ENCODE measurements at places on chromosomes 6 and 20.
A peak's percentile ranks its signal among the peaks of the same experiment; 100 is the strongest.

- DNase-seq, result peak; percentile 53
Measured at GRCh38 chr6:7107578-7108195, at the start of gene RREB1. TSS of gene RREB1 (plus strand) at chr6:7107961. CDS start at chr6:7181912, 73,951 bp downstream.

- DNase-seq, result no peak
Measured at GRCh38 chr20:52828199-52828598, 144.0 kb upstream of the TSHZ2 start.

GRCh38 chr6:167750956-167751358 lies 75.8 kb upstream of the AFDN start:
- no peak for DNase-seq

DNA sequence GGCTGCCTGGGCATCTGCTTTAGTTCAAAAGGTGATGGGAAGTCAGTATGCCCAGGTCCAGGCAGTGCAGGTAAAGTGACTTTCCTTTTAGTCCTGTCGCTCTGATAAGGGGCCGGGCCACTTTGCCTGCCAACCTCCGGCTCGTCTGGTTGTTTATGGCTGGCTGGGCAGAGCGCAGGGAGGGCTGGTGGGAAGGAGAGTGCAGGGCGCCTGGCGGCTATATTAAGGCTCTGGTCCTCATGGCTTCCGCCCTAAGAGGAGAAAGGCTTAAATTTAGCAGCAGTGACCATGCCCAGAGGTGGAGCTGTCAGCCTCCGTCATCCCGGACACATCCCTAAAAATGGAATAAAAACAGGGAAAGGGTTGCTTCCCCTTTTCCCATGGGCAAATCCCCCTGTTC lies 14.6 kb downstream of the GATA5 start:
- no peak for DNase-seq

- no peak for DNase-seq
Measured at GRCh38 chr6:159953091-159953601, 15.7 kb upstream of the IGF2R start.

GRCh38 chr20:42212391-42212790 lies 594.2 kb upstream of the CHD6 start:
- DNase-seq, result no peak

DNA sequence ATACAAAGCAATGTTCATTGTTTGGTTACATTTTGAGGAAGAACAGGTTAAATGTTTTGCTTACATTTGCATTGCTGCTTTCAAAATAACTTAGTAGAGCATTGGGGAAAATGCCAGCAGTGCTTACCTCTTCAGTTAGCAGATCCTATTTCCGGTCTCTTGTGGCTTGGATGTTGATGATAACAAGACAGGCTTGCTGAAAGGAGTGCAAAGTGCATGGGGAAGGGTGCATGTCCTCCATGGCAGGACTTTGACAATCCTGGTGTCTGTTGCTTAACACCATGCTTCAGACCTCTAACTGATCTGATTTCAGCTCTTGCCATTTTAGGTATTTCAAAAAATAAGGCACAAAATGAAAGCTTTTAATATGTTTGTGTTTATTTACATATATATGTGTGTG lies 21.1 kb downstream of the TPD52L1 start:
- no peak for DNase-seq

DNA sequence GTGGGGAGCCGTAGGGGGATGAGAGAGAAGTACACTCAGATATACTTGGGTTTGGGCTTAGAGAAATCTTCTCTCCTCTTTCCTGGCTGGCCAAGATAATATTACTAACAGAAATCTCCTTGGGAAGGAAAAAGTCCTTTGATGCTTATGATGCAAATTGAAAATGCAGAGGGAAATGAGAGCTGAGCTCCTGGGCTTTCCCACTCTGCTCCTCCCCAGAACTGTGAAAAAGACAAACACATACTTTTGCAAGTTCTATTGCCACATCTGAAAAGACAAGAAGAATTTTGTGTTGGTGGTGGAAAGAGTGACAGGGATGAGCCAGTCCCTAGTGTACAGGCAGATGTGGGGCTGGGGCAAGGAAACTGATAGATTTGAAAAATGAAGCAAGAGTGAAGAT lies 185.9 kb downstream of the ANKRD60 start:
- no peak for DNase-seq

GRCh38 chr6:88163616-88164015 lies 2.5 kb downstream of the CNR1 start:
- no peak for DNase-seq

- DNase-seq, result no peak
Measured at GRCh38 chr20:58511364-58511763, 3.8 kb downstream of the APCDD1L start.

- no peak for DNase-seq
Measured at GRCh38 chr6:113888956-113889630, 31.9 kb downstream of the MARCKS start.

- no peak for DNase-seq
Measured at GRCh38 chr6:3723966-3724365, 27.5 kb downstream of the PXDC1 start.

GRCh38 chr6:10886691-10887502 lies at the start of gene SYCP2L:
TSS of gene SYCP2L (plus strand) at chr6:10887052. CDS start at chr6:10887127, 75 bp downstream.
- no peak for DNase-seq

- DNase-seq, result no peak
Measured at GRCh38 chr6:168589275-168589674, 148.3 kb downstream of the SMOC2 start.

DNA sequence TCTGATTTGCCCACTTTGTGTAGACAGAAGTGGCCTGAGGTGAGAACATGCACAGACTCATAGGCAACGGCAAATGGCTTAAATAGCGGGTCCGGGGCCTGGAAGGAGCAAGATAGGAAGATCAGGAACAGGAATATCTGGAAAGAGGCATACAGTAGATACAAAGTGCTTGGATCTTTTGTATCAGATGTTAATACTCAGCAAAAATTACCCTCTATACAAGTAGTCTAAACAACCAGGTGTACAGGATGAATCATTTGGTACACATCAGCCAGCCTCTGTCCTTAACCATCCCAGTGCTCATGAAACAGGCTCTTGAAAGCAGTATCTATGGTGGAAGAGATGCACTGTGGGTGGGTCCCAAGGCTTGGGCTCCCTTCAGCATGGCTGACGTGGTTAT lies 28.9 kb upstream of the HLA-C start:
- DNase-seq, result no peak

- no peak for DNase-seq
Measured at GRCh38 chr6:27795697-27796494, 116.3 kb downstream of the OR2B2 start.

- no peak for DNase-seq
Measured at GRCh38 chr6:125196613-125197012, 43.0 kb downstream of the TPD52L1 start.

GRCh38 chr20:53899351-53900167 lies 170.8 kb downstream of the BCAS1 start:
- DNase-seq, result peak; percentile 68

DNA sequence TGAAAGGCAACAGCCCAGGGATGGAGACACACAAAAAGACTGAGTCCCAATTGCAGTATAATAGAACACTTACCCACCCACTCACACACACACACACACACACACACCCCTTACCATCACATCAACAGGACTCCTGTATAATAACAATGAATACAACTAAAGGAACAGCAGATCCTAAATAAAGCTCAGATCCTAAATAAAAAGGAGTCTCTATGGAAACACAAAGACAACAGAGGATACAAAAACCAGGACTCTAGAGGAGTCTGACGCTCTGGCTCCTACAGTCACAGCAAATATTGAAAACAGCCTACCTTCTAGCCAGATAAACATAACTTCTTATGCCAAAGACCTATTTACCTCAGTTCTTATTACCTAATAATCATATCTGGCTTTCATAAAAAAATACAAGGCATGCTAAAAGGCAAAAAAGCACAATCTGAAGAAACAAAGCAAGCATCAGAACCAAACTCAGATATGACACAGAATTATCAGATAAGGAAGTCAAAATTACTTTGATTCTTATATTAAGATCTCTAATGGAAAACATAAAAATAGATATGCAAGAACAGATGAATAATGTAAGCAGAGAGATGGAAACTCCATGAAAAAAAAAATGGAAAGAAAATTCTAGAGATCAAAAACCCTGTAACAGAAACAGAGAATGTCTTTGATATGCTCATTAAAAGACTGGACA lies 134.9 kb downstream of the MMUT start:
- DNase-seq, result no peak

DNA sequence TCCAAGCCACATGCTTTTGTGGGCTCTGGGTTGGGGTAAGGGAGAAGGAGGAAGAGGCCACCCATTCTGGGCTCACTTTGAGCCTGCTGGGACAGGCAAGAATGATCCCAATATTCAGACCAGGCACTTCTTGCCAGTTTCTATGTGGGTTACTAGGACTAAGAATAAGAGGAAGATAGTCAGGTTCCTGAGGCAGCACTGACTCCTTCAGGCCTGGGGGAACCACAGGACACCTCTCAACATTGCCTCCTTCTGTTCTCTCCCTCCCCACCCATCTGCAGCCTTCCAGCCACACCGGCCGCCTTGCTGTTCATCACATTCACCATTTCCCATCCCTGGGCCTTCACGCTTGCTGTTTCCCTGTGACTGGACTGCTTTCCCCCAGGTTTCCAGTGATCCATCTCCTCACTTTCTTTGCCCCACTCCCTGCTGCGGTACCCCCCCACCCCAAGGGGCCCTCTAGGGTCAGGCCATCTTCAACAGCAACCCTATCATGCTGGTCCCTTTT lies 69.2 kb upstream of the SIRPA start:
- no peak for DNase-seq

DNA sequence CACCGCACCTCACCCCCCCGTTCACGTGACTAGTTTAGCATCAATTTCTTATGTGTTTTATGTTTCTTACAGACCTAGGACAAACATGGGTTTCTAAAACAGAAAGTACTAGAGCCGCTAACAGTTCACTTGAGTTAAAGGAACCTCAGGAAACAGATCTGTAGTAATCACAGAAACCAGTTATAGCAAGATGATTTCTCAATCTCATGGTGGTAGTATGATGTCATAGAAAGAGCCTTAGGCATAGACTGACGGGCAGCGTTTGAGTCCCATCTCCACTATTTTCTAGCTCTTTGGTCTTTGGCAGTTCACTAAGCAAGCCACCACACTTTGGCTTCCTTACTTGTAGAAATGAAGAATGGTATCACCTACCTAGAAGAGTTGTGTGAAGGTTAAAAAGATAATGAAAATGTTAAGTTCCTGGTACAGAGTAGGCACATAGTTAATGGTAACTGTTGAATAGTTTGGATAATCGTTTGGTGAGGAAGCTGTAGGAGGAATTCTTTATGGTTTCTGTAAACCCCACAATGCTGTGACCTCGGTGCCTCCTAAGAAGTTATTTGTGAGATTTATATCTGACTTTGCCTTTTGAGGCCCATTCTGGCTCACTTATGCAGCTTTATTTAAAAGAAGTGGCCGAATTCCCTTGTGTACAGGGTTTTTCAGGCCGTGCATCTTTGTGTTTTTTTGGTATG lies 21.3 kb downstream of the CTNNBL1 start:
- no peak for DNase-seq

GRCh38 chr6:64429926-64430325 lies 794.3 kb downstream of the PHF3 start:
- DNase-seq, result no peak

DNA sequence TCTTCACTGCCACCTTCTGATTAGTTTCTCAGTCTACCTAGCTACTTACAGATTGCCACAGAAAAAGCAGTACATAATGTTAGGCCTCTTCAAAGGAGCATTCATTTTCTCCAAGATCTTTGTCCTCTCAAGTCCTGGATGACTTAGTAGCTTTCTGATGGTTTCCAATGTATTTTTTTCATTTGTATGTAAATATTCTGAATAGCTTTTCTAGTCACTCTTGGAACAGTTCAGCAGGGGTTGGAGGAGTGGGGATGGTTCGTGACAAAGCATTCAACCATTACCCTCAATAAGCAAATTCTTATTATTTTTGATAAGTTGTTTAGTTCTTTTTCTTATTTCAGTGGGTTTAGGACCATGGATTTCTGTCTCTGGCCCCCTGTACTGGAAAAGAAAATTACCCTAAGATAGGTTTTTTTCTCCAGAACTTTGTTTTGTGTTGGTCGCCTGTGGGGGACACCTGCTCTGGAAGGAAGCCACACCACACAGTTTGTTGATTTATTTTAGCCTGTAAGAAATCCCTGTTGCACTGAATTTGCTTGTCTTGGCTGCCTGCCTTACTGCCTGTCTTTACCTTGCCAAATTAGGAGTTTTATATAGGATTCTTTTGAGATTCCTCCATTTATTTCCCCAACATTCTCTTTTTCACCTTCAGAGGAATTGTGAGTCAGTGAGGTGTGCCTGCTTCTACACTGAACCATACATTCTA lies 247.9 kb downstream of the RFPL4B start:
- no peak for DNase-seq

- DNase-seq, result no peak
Measured at GRCh38 chr6:56091159-56091869, 156.1 kb downstream of the COL21A1 start.

DNA sequence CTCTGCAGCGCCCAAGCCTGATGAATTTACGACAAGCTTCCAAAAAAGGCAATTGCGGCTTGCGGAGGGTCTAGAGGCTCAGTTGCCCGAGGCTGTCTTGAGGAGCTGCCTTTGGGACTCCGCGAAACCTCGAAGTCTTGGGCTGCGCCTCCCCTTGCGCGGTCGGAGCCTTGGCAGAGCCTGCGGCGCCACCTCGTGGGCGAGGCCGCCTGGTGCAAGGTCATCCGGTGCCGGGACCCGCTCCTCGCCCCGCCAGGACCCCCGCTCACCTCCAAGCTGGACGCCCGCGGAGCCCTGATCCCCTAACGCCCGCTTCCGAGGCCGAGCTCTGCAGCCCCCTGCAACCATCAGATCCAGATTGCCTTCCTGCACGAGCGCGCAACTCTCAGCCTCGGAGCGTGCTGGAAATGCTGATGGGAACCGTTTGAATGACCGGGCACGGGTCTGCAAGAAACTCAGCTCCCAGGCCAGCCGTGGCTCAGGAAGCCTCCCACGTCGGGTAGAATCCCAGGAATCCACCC lies 14.9 kb upstream of the FAM210B start:
- no peak for DNase-seq

GRCh38 chr20:47713878-47714450 lies 71.3 kb downstream of the SULF2 start:
- DNase-seq, result no peak

DNA sequence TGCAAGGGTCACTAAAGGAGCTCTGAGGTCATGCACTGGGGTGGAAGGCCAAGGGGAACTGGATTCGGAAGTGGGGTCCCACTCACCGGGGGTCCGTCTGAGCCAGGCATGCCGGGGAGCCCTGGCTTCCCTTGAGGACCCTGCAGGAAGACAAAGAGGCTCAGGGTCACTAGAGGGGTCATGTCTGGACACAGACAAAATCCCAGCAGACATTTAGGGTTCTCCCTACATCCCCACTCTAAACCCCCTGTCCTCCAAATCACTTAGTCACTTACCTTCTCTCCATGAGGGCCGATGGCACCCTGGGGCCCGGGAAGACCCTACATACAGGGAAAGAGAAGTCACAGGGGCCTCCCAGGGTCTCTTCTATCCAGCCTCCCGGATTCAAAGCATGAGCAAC lies 15.4 kb downstream of the COL11A2 start:
- no peak for DNase-seq
